Mucosa of descending colon (tissue), 3 donors: ENCODE measurements at places on chromosomes 5 and 9. TPM values are rescaled to one million over a fixed set of nuclear protein-coding genes. Genes with fewer than 3 reads are reported as not detected.

GRCh38 chr5:132471151-132471907, 19.2 kb downstream of the IRF1 start:
- peak; percentile 14 for DNase-seq

DNA sequence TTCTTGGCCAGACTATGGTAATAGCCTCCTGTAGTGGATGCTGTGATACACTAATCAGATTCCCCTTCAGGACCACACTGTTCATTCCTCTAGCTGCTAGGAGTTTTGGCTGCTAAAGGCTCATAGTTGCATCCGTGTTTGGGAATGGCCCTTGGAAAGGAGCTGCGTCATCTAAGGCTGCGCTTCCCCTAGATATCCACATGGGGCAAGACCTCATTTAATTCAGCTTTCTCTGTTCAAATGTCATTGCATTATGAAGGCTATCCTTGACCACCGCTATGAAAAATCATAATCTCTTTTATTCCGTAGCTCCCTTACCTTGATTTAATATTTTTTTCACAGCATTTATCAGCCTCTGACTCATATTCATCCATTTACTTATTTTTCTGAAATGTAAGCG, 258.3 kb upstream of the NR4A3 start:
- no peak for DNase-seq

DNA sequence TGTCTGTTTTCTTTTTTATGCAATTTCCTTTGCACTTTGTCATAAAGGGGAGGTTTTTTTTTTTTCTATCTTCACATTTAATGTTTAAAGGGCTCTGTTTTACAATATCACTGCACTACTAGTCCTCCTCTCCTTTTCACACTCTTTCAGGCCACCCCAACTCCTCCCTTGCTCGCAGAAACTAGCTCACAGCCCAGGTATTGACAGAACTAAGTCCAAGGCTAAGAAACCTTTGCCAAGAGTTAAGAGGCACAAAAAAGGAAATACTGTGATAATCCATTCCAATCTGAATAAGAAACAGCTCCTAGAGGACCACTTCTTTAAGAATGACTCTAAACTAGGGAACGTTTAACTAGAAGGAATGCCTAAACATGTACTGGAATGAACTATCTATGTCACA, 1.1 kb upstream of the FGF10 start:
- DNase-seq, result no peak

DNA sequence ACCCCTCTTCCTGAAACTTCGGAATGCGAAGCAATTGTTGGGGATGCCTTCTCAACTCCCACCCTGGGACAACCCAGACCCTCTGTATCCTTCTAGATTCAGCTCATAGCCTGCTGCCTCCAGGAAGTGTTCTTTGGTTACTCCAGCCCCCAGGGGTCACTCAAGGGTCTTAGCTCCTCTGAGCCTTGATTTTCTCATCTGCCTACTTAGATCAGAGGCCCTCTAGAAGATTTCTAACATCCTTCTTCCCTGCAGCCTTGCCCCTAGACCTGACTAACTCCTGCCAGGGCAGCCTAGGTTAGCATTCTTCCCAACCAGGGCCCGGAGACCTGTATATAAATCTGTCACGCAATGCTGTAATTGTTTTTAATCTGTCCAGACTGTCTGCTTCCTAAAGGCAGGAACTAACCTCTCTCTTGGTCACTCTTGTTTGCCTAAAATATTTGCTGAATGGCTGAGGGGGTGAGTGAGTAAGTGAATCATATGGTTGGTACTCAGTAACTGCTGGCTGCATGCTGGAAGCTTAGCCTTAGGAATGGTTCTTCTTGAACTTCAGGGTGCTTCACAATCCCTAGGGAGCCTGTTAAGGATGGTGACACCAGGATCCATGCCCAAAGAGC, 8.2 kb downstream of the GALNT10 start:
- no peak for DNase-seq

Gene MLANA
- not detected for total RNA-seq

Gene ARL14EPL
- total RNA-seq, result not detected

Gene SH3GL2
- 0.73 TPM for total RNA-seq

Gene SPINK7
- not detected for total RNA-seq

DNA sequence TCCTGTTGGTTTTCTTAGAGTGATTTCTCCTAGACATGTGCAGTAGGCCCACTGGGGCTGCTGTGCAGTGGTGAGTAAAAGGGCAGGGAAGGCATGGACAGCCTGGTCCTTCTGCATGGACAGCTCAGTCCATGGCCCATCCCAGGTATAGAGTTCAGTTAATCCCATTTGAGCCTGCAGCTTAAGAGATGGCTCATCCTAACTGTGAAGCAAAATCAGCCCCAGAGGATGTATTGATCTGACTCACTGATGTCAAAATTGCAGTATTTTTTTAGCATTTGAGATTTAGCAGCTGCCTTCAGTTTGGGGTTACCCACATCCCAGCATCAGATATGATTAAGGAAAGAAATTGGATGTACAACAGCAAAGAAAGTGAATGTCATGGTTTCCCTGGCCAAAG, 93.4 kb downstream of the PDE6A start:
- no peak for DNase-seq

DNA sequence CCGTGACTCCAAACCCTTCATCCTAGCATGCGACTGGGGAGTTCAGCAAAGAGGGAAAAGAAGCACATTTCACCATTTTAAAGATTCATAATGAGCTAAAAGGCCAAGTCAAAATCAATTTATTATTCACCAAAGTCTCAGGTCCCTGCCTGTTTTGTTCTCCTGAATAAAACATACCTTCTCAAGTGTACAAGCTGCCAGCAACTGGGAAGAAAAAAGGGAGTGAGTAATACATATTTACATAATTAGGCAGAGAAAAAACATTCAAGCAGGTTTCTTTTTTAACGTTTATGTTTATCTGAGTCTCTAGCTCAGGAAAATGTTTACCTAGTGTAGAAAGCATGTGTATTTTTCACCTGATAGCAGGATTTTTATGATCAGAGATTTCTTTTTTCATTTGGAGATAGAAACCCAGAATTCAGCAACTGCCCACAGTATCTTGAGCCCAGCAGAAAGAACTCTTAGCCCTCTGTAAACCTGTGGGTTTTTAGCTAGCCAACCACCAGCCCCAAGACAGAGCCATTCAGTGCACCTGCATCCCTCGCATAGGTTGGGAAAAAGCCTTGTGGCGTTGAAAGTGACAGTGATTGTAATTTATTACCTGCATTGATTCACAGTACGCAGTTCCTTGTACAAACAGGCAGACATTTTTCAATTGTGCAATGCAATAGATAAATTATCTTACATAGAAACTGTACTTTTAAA, 117.9 kb upstream of the GRIA1 start:
- no peak for DNase-seq

Gene RCL1
- total RNA-seq, result 12.0 TPM

Gene RNF145
- total RNA-seq, result 57.2 TPM

GRCh38 chr5:96924016-96924443, 11.8 kb upstream of the LNPEP start:
- no peak for DNase-seq

Gene PCDHB10
- total RNA-seq, result 4.9 TPM

Gene NMUR2
- total RNA-seq, result not detected

DNA sequence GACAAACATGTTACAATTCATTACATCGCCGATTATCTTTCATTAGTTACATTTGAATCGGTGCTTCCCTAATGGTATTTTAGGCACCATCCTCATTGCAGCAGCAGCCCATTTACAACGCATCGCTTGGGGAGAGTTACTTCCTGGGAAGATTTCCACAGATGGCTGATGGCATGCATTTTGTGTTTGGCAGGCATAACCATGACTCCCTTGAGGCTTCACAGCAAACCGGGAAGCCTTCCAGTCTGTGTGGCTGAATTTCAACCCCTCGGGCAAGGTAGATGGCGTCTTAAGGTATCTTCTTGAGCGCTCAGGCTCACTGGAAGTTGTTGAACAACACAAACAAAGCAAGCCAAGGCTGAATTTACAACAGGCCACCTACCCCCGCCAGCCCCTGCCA, 1.6 kb upstream of the DNAH5 start:
- no peak for DNase-seq

Gene TPM2
- 152 TPM for total RNA-seq

DNA sequence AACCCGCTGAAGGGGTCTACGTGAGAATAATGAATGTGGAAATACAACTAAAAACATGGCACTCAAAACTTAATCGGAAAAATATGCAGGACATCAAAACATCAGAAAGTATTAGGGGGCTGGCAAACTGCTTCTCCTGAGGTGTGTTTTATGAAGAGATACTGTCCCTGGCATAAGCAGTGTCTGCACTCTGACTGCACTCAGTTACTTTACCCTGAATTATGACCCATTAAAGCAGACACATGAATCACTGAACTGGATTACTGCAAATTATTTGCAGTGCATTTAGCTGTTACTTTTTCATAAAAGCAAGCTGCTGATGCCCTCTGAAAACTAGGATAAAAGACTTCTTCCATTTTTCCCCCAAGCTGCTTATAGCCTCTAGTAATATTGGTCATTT, 164.9 kb downstream of the AP3B1 start:
- no peak for DNase-seq

DNA sequence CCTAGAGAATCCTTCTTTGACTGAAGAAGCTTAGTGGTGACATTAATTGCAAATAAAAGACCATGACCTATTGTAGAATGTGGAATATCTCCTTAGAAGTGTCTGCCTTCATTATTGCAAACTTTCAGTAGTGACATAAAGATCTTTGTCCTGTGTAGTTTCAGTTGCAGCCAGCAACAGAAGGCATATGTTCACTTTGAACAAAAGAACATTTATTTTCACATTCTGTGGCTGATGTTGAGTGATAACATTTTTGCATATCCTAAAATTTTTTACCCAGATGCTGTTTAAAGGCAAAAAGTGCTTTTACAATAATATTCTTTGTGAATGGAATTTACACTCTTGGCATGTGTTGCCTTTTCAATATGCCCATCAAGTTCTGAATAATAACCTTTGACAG, 165.9 kb downstream of the TMC1 start:
- DNase-seq, result no peak

GRCh38 chr9:91037511-91038482, 236.2 kb downstream of the SYK start:
- peak; percentile 74 for DNase-seq

Gene TAF11L2
- total RNA-seq, result not detected

Gene IQGAP2
- 84.8 TPM for total RNA-seq

- DNase-seq, result no peak
These were observed 12.6 kb downstream of the MGAT1 start for GRCh38 chr5:180790020-180790419.
